ENCODE measurements at places on chromosomes 1 and 21.
A peak's percentile ranks its signal among the peaks of the same experiment; 100 is the strongest.

GRCh38 chr1:27634177-27634984 is 604 bp downstream of the FGR start:
- peaks cover 66% of the 10 kb centered on the region for H3K4me1 ChIP-seq
- no peaks in the 10 kb centered on the region for H3K27me3 ChIP-seq
- H3K36me3 ChIP-seq = no peaks in the 10 kb centered on the region
- peak overlapping the region; percentile 49 for H3K4me3 ChIP-seq

DNA sequence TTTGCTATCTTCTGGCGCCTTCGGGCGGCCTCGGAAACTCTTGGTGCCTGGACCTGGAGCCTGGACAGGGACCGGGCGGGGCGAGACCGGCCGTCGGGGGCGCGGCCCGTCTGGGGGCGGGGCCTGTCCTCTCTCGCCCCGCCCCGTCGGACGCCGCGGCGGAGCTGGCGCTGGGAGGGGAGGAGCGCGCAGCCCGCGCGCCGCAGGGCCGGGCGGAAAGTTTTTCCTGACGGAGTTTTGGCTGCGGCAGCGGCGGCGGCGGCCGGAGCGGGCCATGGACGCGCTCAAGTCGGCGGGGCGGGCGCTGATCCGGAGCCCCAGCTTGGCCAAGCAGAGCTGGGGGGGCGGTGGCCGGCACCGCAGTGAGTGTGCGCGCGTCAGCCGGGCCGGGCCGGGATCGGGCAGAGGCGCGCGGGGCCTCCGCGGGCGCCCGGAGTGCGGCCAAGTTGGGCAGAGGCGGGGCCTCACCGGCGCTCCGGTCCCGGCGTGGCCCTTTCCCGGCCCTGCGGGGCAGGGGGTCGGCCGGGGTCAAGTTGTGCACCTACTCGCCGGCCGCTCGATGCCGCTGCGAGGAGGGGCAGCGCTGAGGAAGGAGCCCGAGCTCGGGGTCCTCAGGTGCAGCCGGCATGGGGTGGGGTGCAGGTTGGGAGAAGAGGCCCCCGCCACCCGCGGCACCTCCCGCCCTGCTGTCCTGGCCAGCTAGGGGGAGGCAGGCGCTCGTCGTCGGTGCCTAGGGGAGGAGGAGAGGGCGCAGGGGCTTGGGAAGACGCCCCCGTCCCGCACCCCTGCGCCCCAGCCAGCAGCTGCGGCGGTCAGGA is at the start of gene LDLRAP1:
Gene LDLRAP1, plus strand, starts transcription at position 182 of the 818 bp plus-strand sequence. Its CDS starts 93 bp downstream, at position 275.
- DNase-seq = no peak
- H3K27me3 ChIP-seq = no peaks in the 10 kb centered on the region
- H3K36me3 ChIP-seq = no peaks in the 10 kb centered on the region
- peaks cover 50% of the 10 kb centered on the region for H3K4me1 ChIP-seq
- peak within 1 kb of the TSS; percentile 88 for H3K4me3 ChIP-seq

- DNase-seq = no peak
- H3K27me3 ChIP-seq = no peaks in the 10 kb centered on the region
- no peak overlapping the region for H3K4me3 ChIP-seq
- no peaks in the 10 kb centered on the region for H3K4me1 ChIP-seq
- H3K27ac ChIP-seq = no peak overlapping the region
These were observed 70.7 kb downstream of the CAPZB start for GRCh38 chr1:19414515-19415121.

GRCh38 chr1:30405631-30406212 is 317.7 kb downstream of the MATN1 start:
- no peaks in the 10 kb centered on the region for H3K27me3 ChIP-seq
- DNase-seq = no peak
- H3K4me3 ChIP-seq = no peak overlapping the region
